ENCODE measurements at places on chromosomes 6 and 20.
A peak's percentile ranks its signal among the peaks of the same experiment; 100 is the strongest.

DNA sequence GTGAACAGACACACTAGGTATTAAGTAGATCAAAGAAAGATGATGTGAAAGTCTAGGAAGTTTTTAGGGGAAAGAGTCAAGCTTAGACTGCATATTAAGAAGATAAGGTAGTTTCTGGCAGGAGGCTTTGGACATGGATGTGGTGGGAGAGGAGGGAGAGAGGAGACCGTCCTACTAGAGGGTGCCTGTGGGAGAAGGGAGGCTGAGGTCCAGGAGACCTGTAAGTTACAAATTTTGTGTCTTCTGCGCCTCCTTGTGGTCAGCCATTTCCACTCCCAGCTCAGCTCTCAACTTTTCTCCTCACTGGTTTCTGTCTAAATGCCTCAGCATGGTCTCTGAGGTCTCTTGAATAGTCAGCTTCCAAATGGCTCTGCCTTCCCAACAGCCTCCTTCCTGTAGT lies 193.5 kb downstream of the UNC5CL start:
- DNase-seq = peak; percentile 15

DNA sequence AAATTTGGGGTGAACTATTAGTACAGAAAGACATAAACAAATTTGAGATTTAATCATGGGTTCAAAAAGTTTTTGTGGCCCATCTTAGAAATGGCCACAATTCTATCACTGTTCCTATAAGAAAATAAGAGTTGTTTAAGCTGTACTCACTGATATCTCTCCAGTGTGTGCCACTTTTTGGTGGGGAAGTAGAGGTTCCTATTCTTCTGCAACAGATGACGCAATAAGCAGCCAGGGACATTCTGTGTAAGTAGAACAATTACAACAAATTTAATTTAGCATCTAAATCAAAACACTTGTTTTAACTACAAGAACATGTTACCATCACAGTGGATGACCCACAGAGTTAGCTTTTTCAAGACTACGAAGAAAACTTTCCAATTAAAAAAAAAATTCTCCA lies 9.9 kb downstream of the SERAC1 start:
- DNase-seq = no peak

DNA sequence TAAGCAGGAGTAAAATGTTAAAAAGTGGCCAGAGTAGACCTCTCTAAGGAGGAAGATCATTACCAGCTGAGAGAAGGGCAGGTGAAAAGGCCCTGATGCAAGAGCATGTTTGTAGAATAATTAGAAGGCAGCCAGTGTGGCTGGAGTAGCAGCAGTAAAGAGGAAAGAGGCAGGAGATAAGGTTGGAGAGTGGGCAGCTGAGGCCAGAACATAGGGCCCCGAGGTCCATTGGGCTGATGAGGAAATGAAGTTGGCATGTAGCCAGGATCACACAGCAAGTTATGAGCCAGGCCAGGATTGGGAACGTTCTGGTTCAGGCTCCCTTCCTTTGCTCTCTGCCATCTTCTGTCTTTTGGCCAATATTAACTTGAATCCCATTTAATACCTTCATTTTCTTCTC lies 51.6 kb downstream of the RALY start:
- DNase-seq = no peak

DNA sequence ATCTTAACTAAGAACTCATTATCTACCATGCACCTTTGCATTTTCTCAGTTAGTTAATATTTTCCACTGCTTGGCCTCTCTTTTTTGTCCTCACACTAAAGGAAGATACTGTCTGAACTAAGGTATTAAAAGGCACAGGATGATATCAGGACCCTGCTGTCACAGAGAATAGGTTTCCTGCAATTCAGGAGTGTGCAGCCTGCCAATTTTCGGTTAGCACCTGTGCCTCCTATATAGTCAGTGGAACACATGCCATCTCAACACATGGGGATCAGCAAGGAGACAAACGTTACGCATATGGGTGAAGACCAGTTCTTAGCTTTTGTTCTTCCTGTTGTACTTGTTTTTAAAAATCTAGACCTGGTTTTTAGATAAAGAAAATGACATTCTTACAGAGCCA lies 71.0 kb downstream of the FUT9 start:
- no peak for DNase-seq

- DNase-seq = no peak
Measured at GRCh38 chr6:31228476-31228875, 43.4 kb downstream of the HLA-C start.

- DNase-seq = peak; percentile 94
Measured at GRCh38 chr20:5714261-5715041, 35.8 kb upstream of the SHLD1 start.

GRCh38 chr6:85579581-85579980 lies 14.1 kb downstream of the SNX14 start:
- DNase-seq = no peak

DNA sequence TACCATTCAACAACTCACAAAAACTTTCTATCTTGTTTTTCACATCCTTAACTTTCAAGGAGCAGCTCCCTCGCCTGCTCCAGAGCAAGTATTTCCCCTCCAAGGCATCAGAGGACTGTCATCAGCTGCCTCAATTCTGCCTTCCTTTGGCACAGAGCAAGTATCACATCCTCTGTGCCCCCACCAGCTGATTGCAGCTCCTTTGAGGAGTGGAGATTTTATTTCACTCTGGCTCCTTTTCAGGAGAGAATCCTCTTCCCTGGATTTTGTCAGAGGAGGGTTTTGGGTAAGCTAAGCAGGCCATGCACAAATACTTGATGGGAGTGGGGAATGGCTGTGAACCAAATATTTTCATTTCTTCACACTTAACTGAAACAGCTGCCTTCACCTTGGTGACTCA lies 610.5 kb upstream of the FLRT3 start:
- no peak for DNase-seq

DNA sequence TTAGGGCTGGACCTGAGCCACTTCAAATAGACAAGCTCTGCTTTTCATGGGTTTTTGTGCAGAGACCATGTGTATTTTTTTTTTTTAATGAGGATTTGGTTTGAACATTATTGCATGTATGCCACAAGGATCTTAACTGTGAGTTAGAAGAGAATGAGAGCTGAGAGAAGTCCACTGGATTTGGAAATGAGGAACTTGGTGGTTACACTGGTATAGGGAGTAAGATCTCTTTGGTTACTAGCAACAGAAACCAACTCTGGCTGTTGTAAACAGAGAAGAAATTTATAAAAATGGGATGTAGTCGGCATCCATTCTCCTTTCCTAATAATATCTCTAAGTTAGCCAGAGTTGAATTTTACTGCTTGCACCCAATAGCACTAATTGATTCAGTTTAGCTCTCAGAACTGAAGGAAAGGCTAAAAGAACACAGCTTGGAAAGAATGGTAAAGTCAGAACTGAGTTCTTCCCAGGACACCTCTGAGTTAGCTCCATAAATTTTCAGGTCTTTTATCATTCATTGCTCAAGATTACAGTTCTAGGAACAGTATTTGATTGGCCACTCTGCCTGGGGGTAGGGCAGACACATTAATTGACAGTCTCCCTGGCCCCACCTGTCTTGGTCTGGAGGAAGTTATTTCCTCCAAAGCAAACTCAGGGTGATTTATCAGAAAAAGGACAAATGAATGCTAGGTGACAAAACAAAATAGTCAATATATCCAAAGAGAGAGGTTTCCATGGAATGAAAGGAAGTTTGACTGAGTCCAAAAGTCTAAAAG lies 3.9 kb upstream of the WFDC2 start:
- no peak for DNase-seq

DNA sequence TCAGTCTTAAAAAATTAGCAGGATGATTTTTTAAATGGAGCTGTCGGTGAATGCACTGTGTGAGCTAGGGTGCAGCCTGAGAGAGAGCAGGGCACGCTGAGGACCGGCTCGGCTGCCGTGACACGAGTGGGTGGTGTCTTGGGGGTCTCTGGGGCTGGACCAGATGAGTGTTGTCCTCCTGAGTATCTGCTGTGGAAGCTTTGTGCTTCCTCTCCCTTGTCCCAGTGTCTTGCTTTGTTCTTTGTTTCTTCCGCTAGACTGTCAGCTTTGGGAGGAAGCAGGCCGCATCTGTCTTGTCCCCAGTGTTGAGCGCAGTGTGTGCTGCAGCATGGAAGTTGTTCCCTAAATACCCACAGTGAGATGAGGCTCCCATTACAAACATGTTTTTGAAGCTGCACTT lies 89.4 kb downstream of the RTN4IP1 start:
- no peak for DNase-seq

DNA sequence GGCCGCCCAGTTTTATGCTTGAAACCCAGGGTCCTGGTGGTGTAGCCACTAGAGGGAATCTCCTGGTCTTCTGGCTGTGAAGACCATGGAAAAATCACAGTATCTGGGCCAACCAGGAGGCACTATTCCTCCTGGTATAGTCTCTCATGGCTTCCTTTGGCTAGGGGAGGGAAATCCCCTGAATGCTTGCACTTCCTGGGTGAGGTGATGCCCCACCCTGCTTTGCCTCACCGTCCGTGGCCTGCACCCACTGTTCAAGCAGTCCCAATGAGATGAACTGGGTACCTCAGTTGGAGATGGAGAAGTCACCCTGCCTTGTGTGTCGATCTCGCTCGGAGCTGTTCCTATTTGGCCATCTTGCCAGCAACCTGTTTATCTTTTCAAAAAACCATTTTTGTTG lies 10.1 kb upstream of the ZNF337 start:
- peak; percentile 66 for DNase-seq

DNA sequence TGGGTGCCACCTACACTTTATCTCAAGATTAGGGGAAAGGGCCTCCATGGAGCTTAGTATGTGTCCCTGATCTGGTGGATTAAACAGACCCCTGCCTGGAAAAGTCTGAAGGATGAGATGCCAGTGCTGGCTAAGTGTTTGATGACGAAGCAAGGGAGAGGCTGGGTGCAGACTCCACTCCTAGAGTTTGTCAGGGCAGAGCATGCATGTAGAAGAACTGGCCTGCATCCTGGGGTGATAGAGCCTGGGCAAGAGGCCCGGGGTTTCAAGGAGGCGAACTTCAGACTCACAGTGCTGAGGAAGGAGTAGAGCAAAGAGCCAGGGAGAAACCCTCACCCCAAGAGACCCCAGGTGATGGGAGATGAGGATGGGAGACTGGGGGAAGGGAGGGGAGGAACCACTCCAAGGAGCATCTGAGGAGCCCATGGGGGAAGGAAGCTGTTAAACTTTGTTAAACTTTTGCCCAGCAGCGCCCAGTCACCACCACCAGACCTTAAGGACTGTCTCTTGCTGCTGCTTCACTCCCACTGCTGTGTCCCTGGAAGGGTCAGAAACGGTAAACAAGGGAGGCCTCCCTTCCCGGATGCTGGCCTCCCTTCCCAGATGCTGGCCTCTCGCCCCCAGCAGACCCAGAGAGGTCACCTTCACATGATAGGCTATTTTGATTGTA lies 61.6 kb downstream of the RPRD1B start:
- no peak for DNase-seq

- no peak for DNase-seq
Measured at GRCh38 chr20:61970357-61970756, 95.3 kb downstream of the TAF4 start.

- no peak for DNase-seq
Measured at GRCh38 chr20:10654630-10655029, 19.2 kb downstream of the JAG1 start.

- no peak for DNase-seq
Measured at GRCh38 chr20:25699914-25700313, 3.3 kb upstream of the ZNF337 start.

DNA sequence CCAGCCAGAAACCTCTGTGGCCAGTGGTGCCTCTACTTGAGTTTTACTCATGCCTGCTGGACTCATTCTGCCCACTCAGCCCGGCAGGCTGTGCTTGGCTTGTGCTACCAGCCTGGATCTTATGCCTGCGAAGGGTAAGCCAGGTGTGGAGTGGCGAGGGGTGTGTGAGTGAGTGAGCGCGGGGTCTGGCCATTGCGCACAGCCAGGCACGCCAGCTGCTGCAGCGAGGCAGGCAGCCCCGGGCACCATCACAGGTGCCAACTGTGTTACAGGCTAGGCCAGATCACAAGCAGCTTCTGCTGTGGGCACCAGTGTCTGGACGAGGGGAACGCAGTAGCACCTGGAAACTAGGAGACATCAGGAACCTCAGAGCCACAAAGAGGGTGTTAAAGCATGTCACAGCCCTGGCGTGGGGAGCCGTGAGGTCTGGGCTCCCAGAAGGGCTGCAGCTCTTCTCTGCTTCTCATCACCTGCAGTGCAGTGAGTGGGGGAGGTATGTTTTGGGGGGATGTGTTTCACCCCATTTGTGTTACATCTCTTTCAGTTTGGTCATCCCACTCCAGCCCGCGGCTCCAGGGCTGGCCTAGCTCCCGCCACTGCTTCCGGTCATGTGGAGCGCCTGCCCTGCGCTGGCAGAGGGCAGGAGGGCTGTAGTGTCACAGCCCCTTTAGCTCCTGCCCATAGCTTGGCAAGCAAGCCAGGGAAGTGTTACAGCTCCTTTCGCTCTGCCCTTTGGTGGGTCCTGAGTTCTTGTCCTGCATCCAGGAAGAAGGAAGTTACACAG lies 379.7 kb upstream of the IMPG1 start:
- DNase-seq = no peak

GRCh38 chr6:37819802-37820717 lies 533 bp downstream of the ZFAND3 start:
- DNase-seq = peak; percentile 69

GRCh38 chr6:157861184-157861583 lies 38.1 kb downstream of the SNX9 start:
- no peak for DNase-seq

DNA sequence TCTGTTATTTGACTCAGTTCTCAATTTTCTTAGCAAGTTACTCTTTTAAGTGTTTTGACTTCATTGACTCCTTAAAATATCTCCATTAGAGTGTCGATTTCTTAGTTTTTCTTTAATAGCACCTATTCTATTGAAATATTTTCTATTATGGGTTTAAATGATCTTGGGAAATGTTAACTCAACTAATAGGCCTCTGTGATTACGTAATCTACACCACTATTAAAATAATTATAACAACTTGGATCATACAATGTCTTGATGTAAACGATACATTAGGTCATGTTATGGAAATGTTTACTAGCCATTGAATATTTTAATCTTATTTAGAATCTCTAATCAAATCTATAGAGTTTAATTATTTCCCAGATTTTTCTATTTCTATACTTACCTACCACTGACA lies 550.0 kb downstream of the EYS start:
- no peak for DNase-seq

DNA sequence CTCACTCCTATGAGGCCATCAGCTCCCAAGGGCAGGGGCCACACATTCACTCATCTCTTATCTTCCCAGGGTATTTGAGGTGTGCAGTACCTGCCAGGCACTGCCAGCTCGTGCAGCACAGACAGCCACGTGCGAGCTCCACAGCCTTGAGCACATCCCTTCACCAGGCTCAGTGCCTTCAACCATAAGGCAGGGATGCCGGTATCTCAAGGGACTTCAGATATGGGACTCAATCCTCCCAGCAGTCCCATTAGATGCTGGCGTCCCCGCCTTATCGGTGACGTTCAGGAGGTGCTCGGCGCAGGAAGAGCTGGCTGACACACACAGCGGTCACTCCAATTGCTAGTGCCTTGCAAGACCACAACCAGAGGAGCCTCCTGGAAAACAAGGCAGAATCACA lies 47.0 kb downstream of the EZR start:
- peak; percentile 34 for DNase-seq

DNA sequence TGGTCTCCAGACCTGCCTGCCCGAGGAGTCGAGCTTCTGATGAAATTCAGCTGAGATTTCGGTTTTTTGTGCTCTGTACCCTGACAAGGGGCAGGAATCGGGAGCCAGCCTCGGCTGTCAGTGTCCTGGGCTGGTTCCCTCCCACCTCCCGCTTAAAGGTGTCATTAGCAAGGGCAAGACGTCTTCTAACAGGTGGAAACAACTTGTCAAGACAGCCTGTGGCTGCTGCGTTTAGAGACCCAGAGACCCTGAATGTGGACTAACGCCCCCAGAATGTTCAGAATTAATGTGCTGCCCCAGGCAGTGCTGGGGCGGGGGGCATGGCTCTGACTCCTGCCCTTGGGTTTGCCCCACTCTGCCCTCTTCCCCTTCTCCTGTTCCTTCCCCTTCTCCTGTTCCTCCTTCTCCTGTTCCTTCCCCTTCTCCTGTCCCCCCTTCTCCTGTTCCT lies 69.7 kb downstream of the PHACTR3 start:
- DNase-seq = no peak
